ENCODE measurements at places on chromosomes 12 and 14.

DNA sequence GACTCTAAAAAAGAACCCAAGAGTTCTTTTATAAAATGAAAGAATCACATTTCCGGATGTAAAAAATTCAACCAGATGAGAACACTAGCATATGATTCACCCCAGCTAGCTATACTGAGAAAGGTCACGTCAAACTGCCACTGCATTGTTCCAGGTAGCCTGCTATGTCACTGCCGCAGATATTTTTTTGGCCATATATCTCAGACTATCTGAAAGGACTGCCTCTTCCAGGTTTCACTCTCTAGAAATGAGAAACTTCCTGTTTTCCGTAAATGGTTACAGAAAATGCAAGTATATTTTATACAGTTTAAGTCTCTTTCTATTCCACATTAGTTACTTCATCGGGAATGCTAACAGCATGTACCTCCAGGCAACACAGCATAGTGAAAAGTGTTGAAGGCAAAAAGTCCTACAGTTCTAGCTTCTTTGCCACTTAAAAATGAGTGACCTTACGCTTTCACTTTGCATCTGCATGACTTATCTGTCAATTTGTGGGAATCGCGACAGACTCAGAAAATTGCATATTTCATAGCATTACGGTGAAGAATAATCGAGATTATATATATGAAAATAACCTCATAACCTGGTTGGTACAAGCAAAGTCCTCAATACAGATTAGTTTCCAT lies 105.2 kb downstream of the MED13L start:
- no peak for DNase-seq

DNA sequence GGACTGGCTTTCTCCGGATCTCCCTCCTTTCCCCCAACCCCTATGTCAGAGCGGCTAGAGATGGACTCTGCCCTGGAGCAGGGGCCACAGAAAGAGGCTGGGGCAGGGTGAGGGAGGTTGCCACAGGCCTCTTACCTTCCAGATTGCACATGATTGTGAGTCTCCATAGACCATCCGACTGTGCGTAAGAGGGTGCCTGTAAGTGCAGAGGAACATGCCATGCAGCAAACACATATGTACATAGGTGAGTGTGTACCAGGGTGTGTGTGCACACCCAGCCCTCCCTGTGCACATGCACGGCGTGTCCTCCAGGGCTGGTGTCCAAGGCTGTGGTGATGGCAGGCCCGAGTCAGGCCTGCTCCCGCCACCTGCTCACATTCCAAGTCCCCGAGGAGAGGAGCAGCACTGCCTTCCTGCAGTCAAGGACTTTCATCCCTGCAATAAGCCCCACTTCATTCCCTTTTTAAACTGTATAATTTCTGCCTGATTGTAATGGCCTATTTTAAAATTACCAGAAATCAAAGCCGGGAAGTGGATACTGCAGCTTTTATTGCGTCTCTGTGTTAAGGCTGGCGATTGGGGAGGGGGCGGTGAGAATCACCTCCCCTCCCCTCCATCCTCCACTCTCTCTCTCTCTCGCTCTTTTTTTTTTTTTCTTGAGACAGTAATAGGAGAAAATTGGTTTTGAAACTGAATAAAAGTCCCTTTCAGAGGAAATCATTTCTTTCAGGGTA lies 28.5 kb downstream of the FAM222A start:
- no peak for DNase-seq

DNA sequence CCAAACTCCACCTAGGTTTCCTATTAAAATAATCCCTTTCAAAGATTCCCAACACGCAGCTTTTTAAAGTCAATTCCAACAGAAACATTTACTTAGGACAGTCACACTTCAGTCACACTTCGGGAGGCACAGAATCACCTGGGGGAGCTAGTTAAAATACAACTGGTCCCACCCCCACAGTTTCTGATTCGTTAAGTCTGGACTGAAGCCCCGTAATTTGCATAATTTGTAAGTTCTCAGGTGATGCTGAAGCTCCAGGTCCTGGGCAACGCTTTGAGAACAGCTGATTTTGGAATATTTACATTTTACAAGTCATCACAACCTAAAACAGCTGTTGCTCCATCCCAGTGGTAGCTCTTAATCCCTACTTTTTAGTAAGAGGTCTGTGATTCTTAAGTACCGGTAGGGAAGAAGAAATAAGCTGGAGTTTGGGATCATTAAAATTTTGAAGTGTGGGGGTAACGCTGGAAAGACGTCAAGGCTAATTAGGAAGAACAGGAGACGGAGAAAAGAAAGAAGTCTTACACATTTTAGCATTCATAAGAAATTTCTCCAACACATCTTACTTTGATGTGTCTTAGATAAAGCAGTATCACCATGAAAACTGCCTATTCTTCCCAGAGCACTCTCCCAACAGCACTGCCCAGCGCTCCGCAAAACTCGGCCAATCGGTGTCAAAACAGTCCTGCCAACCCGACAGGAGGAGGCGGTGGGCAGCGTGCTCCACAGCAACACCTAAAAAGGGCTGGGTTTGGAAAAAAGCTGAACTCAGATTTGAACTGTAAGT lies 1.1 kb downstream of the IPO8 start:
- DNase-seq: no peak

DNA sequence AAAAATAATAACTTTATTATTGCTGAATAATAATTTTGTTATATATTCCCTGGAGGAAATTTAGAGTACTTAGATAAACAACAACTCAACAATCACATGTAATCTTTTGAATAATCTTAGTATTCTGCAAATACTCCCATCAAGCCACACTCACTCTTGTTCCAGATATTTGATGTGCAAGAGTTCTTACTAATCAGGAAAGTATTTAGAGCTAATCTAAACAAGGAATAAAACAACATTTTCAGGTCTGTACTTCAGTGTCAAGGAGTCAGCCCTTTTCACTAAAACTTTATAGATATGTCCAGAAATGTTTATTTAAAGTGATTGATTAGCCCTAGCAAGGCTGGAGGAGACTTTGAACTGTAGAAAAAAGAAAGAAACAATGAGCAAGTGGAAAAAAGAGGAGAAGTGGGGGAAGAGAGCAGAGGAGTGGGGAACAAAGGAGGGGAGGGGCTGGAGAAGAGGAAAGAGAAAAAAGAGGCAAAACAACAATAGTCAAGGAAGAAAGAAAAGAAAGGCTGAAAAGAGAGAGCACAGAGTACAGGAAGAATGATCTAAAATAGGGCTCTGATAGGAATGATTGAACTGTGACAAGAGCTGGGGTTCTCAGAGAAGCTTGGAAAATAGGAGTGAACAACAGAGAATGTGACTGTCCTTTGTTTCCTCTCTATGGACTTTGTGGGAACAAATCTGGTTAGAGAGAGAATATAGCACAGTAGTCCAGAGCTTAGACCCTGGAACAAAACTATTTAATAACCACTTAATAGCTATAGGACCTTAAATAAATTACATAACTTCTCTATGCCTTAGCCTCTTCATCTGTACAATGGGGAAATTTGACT lies 238.7 kb downstream of the AKAP6 start:
- DNase-seq: no peak

GRCh38 chr12:29204521-29204920 lies 55.4 kb downstream of the FAR2 start:
- DNase-seq: no peak

DNA sequence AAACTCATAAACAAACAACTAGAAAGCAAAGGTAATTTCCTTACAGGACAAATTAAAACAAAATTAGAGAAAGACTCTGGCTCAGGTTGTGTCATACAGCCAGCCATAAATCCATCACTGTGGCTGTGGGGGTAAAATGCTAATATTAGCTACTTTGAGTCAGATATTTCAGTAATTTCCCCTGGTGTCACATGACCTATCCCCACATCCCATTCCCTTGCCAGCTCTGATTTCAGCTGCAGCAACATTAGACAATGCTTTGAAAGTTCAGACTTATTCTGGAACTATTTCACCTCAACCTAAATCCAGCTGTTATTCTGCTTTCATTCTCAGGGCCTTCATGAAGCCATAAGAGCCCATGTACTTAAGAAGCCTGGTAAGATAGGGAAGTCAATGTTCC lies 55.3 kb downstream of the RPL10L start:
- no peak for DNase-seq

DNA sequence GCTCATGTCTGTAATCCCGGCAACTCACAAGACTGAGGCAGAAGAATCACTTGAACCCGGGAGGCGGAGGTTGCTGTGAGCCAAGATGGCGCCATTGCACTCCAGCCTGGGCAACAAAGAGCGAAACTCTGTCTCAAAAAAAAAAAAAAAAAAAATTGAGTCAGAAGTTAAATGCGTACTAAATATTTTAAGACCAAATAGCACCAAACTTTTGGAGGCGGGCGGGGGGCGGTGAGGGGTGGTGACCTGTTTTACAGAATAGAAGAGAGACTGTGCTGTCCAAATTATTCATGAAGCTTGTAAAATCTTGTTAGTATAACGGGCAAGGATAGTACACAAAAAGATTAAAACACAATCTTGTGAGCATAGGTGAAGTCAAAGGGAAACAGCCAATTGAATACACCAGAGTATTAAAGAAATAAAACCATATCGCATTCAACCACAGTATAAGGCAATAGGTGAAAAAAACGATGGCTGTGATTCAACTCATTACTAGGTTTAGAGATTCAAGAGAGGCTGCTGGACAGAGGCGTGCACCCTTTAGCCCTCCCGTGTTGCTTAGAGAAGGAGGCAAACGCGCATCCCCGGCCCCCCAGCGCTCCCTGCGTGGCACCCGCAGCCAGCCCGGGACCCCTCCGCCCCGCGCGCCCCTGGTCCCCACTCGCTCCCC lies 571 bp downstream of the ZNF891 start:
- no peak for DNase-seq

DNA sequence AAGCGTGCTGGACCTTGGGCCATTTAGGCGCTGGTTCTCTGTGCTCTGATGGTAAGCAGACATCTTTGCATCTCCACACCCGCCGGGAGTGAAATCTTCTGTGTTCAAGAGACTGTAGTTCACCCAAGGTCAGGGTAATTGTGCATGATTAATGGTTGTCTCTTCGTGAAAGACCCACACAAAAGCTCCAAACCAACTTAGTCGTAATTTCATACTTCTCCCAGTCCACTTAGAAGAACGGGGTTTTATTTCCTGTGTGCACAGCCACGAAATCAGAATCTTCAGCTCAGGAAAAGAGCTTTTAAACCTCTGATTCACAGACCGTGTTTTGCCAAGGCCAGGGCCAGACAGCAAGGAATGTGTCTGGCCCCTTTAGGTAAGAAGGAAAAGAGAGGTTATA lies 640.9 kb downstream of the MED13L start:
- DNase-seq: no peak

GRCh38 chr12:126506426-126507182 lies 1441.4 kb downstream of the AACS start:
- DNase-seq: no peak

DNA sequence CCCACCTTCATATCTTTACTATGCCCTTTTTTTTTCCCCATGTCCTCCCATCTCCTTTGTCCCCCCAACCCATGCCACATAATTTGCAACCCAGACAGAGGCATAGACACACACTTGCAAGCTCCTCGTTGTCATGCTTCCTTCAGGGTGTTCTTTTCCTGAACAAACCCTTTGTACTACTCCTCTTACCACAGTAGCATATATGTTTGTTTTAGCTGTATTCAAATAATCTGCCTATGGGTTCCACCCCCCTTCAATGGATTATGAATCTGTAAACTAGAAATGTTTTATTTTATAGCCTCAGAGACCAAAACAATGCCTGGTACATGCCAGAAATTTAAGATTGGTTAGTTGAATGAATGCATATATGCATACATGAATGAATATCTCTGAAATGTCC lies 307.1 kb upstream of the E2F7 start:
- no peak for DNase-seq

DNA sequence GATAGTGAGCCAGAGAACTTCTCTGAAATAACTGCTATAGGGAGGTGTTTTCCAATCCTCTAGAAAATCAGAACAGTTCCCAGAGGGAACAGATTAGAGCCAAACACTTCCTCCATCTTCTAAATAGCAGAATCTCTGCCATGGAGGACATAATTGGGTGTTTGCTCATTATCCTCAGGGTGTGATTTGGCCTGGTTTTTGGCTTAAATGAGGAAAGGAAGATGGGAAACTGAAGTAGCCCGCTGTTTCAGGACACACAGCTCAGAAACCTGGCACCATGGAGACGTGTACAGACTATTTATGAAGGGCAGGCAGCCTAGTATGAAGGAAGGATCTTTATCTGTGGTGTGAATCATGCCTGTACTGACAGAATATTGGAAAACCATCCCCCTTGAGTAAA lies 231.7 kb upstream of the PRKD1 start:
- DNase-seq: no peak

GRCh38 chr12:30763053-30763452 lies 8.3 kb upstream of the CAPRIN2 start:
- no peak for DNase-seq

DNA sequence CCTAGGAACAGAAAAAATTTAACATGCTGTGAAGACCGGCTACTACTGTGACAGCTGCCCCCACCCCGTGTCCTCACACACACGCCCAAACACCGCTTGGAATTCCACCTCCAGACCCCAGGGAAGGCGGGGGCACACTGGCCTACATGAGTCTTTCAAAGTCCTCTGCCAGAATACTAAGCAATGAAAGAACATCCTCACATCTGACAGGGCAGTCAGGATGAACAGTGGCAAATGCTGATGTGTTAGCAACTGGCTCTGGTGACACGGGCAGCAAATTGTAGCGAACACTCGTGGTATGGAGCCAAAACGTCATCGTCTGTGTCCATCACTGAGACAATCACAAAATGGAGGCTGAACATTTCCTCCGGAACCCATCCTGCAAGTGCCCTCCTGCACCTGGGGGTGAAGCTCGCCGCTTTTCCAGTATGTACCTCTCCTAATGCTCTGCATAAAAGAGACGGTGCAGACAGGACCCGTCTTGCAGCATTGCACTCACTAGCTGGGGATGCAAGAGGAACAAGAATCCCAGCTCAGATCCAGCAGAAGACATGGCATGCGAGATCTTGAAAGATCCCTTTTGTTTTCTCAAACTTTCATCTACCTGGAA lies 94.8 kb downstream of the BCL11B start:
- DNase-seq: no peak

DNA sequence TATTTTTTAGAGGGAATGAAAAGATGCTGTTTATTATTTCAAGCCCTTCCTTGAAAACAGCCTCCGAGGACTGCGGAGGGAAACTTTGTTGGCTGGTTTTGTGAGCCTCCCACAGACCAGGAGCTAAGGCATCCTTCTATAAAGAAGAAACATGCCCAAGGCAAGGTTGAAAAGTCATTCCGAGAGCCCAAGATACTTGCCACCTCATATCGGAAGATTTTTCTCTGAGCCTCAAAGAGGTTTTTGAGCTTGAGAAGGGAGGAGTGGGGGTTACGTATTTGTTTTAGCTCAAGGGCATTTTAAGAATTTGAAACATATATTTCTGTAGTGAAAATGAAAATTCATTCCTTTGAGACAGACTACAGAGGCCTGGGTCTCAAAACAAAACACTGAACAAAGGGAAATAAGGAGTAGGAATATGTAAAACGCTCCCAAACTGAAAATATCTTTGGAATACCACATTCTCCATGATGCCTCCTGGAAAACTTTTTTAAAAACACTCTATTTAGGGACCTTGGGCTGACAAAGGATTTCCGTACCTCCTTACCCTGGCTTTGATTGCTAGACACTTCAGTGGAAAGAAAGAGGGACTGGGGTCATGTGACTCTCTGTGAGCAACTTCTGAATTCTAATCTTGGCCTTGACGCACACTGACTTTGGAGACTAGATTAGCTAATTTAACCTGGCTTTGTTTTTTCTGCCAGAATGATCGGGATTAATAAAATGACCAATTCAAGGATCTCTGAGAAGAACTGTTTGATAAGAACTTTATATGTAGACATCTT lies 180.9 kb downstream of the SRGAP1 start:
- no peak for DNase-seq

GRCh38 chr14:60512973-60513571 lies 4.1 kb downstream of the SIX6 start:
- DNase-seq: no peak

GRCh38 chr12:54276368-54276767 lies 3.6 kb downstream of the CBX5 start:
- no peak for DNase-seq

GRCh38 chr12:46933947-46934346 lies 108.2 kb upstream of the SLC38A4 start:
- DNase-seq: peak; percentile 11
